NCI-H526 (cell line): ENCODE measurements at places on chromosomes 6 and 20.
A peak's percentile ranks its signal among the peaks of the same experiment; 100 is the strongest.

- DNase-seq = no peak
Measured at GRCh38 chr6:142784344-142784743, 160.6 kb downstream of the HIVEP2 start.

DNA sequence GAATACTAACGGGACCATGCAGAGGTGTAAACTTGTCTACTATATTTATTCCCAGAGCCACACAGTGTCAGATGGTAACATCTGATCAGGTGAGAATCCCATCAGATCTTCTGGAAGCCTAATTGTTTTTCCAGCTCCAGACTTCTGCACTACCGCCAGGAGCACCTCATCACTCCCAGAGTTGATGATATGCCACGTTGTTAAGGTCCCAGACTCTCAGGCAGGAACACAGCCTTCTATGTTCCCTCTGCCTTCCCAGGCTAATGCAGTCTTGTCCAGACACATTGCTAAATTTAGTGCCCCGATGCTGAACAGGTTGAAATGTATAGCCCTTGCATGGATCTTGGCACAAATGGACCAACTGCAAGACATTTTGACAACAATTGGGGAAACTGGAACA lies 86.2 kb downstream of the PROKR2 start:
- DNase-seq = no peak

DNA sequence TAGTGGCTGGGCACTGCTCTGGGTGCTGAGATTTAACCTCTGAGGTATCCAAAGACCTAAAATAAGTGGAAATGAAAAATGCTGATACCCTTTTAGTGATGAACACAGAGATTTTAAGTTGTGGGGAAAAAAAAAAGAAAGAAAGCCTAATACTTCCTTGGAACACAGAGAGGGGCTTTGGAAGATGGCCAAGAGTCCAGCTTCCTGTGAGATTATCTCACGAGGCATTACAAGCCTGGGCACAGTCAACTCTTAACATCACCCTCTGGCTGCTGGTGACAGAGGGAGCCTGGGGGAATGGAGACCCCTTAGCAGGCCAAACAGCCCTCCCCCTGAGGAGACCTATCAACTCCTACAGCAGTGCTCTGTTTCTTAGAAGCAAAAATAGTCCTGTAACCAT lies 19.7 kb downstream of the BTN2A1 start:
- DNase-seq = no peak

DNA sequence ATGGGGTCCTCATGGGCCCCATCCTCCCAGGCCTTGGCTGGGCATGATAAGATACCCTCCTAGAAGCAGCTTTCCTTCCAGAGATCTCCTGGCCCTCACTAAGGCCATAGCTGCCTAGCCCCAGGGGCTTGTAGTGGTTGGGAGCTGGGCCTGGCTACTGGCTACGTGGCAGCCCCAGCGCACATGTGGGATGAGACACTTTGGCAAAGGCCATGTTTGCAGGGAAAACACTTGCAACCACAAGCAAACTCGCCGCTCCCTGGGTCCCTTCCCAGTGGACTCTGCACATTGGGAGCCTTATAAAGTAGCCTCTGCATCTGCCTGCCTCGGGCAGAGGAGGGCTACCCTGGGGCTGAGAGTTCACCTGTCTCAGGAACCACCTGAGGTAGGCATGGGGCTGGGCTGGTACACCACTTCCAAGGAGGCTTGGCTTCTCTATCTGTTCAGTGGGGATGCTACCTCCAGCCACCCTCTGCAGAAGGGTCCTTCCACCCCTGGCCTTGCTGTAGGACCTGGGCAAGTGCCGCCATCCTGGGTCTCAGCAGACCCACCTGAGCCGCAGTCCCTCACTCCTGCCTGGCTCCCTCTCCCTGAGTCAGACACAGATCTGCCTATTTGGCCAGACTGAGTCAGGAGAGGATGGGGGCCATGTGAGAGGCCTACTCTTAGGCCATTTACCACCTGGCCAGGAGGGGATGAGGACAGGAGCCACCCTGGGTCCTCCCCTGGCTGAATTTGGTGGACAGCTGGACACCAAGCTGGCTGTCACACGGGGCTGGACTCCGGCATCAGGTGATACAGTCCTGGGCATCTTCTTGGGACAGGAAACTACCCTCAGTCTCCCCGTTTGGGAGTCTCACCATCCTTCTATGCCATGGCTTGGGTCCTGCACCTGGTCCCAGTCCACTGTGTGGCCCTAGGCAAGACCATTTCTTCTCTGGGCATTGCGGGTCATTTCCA lies at the start of gene BPIFB2:
BPIFB2 (plus strand) TSS at position 329 of the 960 bp plus-strand sequence. CDS start 871 bp downstream, outside the sequence.
- no peak for DNase-seq

DNA sequence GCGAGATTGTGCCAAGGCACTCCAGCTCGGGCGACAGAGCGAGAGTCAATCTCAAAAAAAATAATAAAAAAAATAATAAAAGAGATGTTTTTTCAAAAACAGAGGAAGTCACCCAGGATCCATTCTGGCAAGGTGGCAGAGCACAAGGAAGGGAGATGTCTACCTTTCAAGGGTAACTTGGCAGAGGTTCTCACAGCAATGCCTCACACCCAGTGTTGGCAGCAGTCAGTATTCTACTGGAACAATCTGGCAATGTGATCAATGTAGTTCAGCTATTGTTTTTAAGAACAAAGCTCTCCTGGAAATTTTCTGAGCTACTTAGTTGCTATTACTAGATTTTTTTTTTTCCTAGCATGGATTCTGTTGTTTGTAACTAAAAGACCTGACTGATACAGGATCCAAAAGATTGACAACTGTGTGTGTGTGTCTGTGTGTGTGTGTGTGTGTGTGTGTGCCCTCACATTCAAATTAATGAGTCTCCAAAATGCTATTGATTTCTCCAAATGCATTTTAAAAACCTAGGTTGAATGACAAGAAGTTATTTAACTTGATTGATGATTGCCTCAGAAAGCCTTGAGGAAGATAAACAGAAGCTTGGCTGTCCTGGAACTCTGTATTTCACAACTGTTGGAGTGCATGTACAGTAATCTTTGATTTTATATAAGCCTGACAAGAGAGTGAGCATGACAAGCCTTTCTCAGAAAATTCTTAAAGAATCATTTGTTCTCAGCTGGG lies 114.1 kb upstream of the RREB1 start:
- DNase-seq = no peak

- DNase-seq = no peak
Measured at GRCh38 chr6:84191802-84192201, 35.6 kb downstream of the CEP162 start.

- peak; percentile 46 for DNase-seq
Measured at GRCh38 chr6:87473419-87473903, 687 bp downstream of the SLC35A1 start.
